ENCODE measurements at places on chromosomes 5 and 9.

DNA sequence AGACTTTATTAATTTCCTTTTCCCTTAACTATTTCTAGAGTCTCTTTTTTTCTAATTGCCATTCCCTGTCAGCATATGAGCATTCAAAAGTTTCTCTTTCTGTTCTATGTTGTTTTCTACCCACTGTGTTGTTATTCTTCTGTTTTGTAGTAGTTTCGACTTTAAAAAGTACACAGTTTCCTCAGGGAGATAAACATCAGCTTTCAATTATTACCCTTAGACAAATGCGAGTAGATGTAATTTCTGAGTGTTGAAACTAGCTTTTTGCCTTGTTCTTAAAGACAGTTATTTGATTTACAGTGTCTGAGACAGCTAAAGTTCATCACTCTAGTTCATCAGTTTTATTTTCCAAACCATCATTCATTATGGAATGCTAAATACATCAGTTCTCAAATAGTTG lies 19.5 kb downstream of the MTREX start:
- no peak for DNase-seq

DNA sequence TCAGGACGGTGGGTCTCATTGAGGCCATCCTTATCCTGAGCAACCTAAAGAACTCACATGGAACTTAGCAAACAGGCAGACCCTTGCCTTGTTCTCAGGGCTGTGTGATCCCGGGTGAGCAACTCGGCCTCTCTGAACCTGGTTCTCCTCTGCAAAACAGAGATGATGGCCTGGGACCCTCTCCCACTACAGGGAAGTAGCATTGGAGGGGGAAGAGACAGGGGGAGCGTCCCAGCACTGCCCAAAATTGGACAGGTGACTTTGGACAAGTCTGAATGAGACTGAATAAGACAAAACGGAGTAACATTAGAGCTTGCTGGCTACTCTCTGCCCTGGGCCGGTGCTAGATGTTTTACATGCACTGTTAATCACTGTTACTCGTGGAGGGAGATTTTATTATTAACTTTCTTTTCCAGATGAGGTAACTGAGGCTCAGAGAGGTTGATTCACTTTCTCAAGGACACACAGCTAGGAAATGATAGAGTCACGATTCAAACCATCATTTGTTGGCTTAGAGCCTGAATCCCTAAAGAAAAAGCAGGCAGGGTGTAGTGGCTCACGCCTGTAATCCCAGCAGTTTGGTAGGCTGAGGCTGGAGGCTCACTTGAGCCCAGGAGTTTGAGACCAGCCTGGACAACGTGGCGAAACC lies 136.4 kb downstream of the C9orf50 start:
- DNase-seq: no peak

DNA sequence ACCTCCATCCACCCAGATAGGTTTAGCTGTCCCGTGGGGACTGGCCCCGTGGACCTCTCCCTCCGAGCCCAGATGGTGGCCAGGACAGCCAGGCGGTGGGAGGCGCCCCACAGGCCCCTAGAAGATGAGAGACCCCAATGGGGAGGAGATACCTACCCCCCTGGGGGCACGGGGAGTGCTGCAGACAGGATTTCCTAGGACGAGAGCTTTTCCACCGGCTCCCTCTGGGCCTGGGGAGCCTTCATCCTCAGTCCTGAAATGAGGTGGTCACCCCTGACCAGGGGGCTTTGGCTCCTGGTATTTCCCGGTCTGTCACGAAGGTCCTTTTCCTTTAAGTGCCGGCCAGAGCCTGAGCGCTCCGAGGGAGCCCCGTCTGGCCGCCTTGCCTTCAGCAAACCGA lies 46.8 kb downstream of the MRPL36 start:
- DNase-seq: no peak

GRCh38 chr9:79120533-79120932 lies 451.2 kb upstream of the TLE4 start:
- no peak for DNase-seq

DNA sequence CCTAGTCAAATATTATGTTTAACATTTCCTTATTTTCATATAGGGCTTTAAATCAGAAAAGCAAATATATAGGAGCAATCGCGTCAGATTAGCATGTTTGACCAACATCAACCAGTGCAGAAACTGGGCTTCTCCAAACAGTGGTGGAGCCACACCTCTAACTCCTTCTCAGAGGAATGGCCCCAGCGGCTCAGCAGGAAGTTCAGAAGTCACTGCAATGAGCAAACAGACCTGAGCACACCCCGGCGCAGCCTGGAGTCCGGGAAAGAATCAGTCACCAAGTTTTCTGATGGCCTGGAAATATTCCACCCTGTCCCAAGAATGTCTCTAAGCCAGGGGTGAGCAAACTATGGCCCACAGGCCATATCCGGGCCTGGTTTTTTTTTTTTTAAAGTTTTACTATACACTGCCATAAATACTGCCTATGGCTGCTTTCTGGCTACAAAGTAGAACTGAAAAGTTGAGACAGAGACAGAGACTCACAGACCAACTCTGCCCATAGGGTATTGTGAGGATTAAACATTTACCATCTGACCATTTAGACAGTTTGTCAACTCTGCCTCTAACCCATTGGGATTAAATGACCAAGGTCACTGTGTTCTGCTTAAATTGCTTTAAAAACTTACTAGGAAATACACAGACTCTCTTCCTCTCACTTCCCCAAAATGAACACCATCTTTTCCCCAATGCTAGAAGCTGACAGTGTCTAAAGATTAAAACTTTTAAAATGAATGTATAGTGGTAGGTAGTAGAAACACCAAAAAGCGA lies 5.4 kb downstream of the GOLM1 start:
- DNase-seq: no peak

DNA sequence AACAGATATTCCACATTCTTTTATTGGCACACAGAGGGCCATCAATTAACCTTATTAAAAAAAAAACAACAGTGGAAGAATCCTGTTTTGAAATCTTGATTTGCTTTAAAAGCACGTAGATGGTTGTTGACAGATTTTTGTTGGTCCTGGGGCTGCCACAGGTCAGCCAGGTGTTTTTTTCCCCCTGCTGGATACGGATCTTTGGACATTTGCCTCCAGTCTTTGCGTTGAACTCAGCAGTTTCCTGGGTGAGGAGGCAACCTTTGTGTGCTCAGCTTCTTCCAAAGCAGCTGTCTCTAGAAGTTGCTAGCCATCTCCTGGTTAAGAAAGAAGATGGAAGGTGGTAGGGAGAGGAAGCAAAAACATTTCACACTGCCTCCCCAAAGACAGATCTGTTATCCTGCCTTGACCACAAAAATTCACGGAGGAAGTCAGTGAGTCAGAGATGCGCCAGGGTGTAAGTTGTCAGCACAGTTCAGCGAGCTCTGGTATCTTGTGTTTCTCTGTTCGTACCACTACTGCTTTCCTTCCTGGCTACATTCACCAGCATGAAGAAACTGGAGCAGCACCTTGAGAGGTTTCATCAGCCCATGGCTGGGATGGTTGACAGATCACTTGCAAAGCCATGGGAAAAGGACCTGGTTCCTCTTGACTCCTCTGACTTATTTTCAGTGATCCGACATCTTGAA lies 207.3 kb downstream of the ARHGAP26 start:
- peak; percentile 58 for DNase-seq

DNA sequence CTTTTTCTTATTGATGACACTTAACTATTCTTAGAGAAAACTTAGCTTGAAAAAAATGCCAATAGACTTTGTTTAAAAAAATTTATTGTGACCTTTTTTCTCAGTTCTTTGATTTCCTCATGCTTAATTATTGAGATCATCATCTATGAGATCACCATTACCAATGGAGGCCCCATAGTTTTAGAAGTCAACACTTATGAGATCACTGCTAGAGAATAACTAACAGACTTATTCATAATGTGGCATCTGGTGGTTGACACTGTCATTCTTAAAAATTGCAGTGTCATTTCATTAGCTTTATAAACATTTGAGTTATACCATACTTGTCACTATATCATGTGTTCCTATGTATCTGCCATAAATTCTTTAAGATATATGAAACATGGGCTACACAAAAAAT lies 14.9 kb upstream of the FEM1C start:
- no peak for DNase-seq

GRCh38 chr5:92939428-92939827 lies 641.6 kb downstream of the NR2F1-AS1 start:
- DNase-seq: no peak

DNA sequence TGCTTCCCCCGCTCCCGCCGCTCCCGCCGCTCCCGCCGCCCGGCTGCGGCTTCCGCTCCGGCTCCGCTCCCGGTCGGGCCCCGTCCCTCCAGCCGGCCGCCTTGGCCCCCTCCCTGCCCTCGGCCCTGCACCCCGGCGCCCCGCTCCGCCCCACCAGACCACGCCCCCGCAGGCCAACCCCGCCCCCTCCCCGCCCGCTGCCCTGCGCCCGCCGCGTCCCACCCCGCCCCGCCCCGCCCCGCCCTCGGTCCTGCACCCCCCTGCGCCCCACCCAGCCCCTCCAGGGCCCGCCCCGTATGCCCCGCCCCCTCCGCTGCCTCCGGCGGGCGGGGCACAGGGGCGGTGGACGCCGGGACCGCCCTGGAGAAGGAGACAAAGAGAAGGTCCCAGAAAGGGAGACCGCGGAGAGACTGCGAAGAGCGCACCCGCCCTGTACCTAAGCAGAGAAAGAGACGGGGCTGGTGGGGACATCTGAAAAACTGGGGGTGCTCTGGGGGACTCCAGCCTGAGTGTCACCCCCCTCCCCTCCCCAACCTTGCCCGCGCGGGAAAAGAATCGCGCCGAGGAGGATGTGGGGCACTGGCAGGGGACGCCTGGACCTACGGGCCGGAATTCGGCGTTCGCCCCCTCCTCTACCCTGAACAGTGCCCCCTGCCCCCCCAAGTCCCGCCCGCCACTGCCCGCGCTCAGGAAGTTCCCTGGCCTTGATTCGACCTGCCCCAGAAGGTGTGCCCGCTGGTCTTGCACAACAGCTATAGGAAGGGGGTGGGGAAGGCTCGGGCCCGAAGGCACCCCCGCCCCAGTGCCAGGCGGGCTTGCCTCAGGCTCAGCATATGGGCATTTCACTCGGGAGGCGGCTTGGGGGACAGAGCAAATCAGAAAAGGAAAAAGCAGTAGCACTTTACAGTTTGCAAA lies 42.8 kb upstream of the STXBP1 start:
- peak; percentile 91 for DNase-seq

GRCh38 chr5:147045290-147045689 lies 166.7 kb upstream of the PPP2R2B start:
- DNase-seq: no peak

- DNase-seq: no peak
Measured at GRCh38 chr5:80763873-80764647, 109.3 kb upstream of the DHFR start.

GRCh38 chr9:137449931-137450538 lies 8.9 kb upstream of the ENTPD8 start:
- DNase-seq: no peak

GRCh38 chr5:140118302-140118936 lies 4.5 kb downstream of the PURA start:
- DNase-seq: peak; percentile 44

DNA sequence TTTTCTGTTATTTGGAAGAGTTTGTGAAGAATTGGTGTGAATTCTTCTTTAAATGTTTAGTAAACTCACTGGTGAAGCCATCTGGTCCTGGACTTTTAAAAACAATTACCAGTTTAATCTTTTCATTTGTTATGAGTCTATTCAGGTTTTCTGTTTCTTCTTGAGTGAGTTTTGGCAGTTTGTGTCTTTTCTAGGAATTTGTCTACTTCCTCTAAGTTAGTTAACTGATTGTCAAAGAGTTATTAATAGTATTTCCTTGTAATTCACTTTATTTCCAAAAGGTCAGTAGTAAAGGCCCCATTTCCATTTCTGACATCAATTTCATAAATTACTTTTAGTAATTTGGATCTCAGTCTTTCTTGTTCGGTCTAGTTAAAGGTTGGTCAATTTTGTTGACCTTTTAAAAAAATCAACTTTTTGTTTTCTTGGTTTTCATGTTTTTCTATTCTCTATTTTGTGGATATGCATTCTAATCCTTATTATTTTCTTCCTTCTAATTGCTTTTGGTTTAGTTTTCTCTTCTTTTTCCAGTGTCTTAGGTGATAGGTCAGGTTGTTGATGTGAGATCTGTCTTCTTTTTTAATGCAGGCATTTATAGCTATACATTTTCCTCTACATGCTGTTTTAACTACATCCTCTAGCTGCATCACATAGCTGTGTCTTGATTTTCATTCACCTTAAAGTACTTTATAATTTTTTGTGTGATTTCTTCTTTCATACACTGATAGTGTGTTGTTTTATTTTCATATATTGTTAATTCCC lies 7.3 kb upstream of the SMIM3 start:
- DNase-seq: no peak

- DNase-seq: no peak
Measured at GRCh38 chr5:78671609-78672008, 23.0 kb upstream of the LHFPL2 start.

- no peak for DNase-seq
Measured at GRCh38 chr5:5464036-5464715, 41.7 kb downstream of the ICE1 start.

GRCh38 chr5:17819783-17820182 lies 185.5 kb downstream of the TAF11L14 start:
- DNase-seq: no peak

DNA sequence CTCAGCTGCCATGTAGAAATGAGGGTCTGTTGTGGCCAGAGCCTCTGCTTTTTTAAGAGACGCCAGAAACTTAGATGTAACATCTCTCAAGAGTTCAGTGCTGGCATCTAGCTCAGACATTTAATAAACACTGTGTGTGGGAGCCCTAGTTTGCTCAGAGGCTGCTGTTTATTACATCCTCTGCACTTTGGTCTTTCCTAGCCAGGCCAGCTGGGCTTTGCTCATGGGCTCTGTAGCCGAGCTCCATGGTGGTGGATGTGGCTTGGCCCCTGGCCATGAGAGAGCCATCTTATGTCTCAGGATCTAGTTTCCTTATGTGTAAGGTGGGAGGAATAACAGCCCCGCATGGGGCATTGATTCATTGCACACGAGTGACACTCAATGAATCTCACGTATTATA lies 30.0 kb downstream of the ARHGEF37 start:
- no peak for DNase-seq

DNA sequence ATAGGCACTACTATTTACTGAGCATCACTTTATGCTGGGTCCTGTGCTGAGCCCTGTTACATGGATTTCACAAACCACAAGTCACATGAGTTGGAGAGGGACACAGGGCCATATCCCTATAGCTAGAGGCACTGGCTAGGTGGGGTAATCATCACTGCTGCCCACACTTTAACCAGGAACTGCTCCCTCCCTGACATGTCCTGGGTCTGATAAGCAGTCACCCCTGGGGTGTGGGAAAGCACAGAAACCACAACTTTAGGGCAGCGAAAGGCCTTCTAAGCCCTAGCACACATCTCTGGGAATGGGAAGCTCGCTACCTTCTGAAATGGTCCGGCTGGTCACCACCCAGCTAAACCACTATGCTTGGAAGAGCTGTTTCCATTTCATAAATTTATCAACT lies 15.0 kb downstream of the TBC1D2 start:
- DNase-seq: no peak
